D341Med (cell line): ENCODE measurements at places on chromosomes 4 and X.

DNA sequence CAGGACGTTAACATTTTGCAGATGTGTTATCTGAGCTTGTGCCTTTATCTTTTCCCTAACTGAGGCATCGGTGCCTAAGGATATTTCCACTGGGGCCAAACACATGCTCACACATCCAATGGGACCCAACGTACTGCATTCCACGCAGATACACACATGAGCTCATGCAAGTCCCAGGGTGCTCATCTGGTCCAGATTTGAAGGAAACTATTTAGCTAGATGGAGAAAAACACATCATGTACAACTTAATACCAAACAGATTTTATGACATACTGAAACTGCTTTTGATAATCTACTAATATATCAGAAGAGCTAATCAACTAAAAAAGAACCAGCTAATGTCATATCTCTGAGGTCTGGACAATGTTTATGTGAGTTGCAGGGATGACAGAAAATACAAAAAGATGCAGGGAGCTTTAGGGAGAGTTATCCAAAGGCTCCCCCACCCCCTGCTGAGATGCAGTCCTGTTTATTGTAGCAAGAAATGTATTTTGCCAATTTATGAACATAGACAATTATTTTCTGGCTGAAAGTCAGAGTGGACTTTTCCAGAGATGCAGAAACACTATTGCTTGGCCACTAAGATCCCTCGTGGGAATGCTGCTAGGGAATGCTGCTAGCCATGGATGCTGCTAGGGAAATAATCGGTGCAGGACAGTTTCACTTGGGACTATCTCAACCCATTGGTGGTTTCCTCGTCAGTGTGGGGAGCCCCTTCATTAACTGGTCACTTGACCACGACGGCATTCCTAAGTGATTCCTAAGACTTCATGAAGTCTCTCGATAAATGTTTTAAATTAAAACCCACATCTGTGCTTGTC, 172.8 kb downstream of the SMIM20 start:
- DNase-seq = no peak

DNA sequence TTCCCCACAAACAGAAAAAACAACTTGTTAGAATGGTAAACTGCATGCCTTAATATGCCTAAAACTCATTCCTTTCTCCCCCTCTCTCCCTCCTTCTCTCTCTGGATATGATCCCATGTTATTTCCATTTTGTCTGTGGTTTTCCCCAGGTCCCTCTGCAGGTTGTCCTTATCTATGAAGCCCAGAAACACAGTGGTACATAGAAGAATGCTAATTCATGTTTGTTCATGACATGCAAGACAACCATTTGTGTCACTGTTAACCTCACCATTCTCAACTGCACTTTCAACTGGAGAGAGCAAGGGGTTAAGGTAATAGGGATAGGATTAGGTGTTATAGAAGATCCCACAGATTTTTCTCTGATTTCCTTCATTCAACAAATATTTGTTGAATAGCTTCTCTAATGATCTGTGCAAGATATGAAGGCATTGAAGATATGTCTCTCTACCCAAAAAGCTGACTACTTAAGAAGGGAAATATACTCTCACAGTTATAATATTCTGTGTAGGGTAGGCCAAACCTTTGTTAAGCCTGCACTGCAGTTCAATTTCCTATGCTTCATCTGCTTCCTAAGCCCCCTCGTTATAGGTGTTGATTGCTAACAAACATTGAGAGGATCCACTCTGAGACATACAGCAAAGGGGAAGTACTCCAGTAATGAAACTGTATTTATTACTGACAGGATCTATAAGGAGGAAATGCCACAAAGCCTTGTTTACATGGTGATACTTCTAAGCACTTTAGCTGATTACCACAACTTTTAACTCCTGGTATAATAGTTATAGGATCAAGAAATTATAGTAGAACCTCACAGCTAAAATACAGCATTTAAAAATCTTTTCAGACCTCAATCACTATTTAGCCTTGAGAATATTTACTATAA, 96.1 kb downstream of the FRYL start:
- DNase-seq = no peak

DNA sequence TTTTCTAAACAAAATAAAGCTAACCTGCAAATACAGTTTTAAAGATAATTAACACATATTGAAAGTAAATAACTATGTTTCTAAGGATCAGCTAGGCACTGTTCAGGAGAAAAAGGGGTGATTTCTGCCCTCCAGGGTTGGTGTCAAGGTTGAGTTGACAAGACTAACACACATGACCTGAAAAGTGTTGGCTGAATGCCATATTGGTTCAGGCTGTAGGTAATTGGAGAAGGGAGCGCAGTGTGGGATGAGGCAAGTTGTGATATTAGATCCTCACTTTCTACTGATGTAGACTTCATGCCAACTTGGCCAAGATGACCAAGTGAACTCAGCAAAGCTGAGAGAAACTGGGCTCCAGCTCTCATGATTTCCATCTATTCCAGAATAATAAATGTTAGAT, 42.2 kb downstream of the PPM1K start:
- DNase-seq = no peak

GRCh38 chr4:128107766-128108165, 46.7 kb downstream of the LARP1B start:
- no peak for DNase-seq

- no peak for DNase-seq
Observed at GRCh38 chr4:180391613-180392012, 1851.6 kb upstream of the TENM3 start.

- peak; percentile 61 for DNase-seq
Observed at GRCh38 chr4:154490583-154491340, 837 bp downstream of the DCHS2 start.

DNA sequence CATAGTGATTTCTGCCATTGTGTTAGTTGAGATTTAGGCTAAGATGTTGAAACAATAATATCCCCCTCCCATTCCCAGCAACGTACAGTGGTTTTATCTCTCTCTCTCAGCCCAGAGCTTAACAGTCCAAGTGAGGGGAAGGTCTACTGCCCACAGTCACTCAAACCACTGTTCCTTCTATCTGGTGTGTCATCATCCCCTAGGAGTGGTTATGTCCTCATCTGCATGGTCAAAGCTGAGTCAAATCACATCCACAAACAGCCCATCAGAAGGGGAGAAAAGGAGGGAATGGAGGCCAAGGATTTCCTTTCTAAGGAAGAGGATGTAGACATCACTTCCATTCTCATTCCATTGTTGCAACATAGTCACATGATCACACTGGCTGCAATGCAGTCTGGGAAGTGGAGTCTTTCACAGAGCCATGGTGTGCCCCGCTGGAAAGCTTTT, 42.8 kb upstream of the CHRNA9 start:
- no peak for DNase-seq
